Small intestine (tissue), 16 donors: ENCODE measurements at places on chromosomes 13 and 19. TPM values are rescaled to one million over a fixed set of nuclear protein-coding genes. Genes with fewer than 3 reads are reported as not detected.

The PRR22 gene
- 9.7 TPM for polyA plus RNA-seq

The LRRC63 gene
- not detected for polyA plus RNA-seq

The COX6B2 gene
- polyA plus RNA-seq: not detected

The TPRX2 gene
- not detected for polyA plus RNA-seq

The OR7A17 gene
- polyA plus RNA-seq: not detected

The USHBP1 gene
- polyA plus RNA-seq: 1.4 TPM

DNA sequence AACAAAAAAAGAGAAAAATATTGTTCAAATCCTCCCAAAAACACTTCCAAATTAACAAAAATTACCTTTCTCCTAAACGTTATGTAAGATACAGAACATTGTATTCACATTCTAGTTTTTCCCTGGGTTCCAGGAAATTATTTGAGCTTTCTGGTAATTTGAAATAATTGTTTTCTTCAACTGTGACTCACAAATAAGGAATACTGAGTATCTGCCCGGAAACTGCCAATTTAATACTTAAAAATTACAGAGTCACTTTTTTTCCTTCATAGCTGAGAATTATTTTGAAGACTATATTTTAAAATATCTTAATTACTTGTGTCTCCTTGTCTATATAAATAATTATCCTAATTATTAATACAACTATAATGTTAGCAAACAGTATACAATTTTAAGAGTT, 709.0 kb upstream of the ARGLU1 start:
- H3K4me3 ChIP-seq: no peak overlapping the region
- no peaks in the 10 kb centered on the region for H3K36me3 ChIP-seq

GRCh38 chr13:102484329-102484728, 82.5 kb upstream of the FGF14 start:
- H3K4me1 ChIP-seq: no peaks in the 10 kb centered on the region
- DNase-seq: no peak
- H3K27me3 ChIP-seq: no peaks in the 10 kb centered on the region
- H3K4me3 ChIP-seq: no peak overlapping the region
- H3K27ac ChIP-seq: no peak overlapping the region
- H3K36me3 ChIP-seq: no peaks in the 10 kb centered on the region

GRCh38 chr13:23724196-23724970, 154.2 kb downstream of the TNFRSF19 start:
- no peak overlapping the region for H3K27ac ChIP-seq
- no peaks in the 10 kb centered on the region for H3K36me3 ChIP-seq
- no peak overlapping the region for H3K4me3 ChIP-seq
- no peaks in the 10 kb centered on the region for H3K4me1 ChIP-seq
- H3K27me3 ChIP-seq: no peaks in the 10 kb centered on the region
- no peak for DNase-seq

DNA sequence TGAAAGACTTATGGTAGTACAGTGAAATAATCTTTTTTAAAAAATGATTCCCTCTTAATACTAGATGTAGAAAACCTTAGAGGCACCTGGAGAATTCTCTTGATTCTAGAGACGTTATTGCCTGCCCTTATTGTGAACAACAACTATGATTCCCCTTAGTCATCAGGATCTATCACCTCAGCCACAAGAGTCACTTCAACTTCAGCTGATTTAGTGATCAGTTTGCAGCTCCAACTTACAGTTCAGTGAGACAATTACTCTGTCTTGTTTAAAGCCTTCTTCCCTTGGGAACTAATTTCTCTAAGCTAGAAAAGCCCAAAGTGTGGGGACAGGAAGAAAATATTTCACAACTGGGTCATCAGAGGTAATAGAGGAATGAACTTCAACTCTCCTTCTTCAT, 254.3 kb upstream of the SLITRK1 start:
- no peak for DNase-seq
- H3K36me3 ChIP-seq: no peaks in the 10 kb centered on the region
- no peaks in the 10 kb centered on the region for H3K27me3 ChIP-seq
- H3K27ac ChIP-seq: no peak overlapping the region
- H3K4me3 ChIP-seq: no peak overlapping the region

DNA sequence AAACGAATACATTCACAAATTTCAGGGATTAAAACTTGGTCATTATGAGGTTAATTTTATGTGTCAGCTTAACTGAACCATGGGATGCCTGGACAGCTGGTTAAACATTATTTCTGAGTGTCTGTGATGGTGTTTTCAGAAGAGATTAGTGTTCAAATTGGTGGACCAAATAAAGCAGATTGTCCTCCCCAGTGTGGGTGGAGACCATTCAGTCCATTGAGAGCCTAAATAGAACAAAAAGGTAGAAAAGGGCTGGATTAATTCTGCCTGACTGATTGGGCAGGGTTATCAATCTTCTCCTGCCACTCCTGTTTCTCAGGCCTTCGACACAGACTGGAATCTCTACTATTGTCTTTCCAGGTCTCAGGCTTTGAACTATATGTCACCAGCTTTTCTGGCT, 203.8 kb upstream of the SLITRK6 start:
- no peaks in the 10 kb centered on the region for H3K27me3 ChIP-seq
- no peaks in the 10 kb centered on the region for H3K4me1 ChIP-seq
- no peak overlapping the region for H3K27ac ChIP-seq
- H3K4me3 ChIP-seq: no peak overlapping the region
- DNase-seq: no peak
- H3K36me3 ChIP-seq: no peaks in the 10 kb centered on the region

DNA sequence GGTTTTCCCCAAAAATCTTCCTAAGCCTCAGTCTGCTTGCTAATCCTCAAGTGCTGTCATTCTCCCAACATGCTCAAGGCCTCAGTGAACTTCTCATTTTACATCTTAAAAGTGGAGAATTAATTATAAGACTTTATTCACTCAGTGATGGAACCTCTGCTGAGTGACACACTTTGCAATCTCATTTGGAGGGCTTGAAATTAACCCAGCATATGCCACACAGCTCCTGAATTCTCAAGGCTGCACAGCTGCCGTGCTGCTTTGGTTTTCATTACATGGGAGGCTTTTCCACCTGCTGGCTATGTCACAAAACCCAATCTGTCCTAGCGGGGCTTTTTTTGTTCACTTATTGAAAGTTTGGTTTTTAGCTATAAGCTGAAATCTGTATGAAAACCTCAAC, 28.3 kb upstream of the SERPINE3 start:
- H3K36me3 ChIP-seq: no peaks in the 10 kb centered on the region
- H3K27me3 ChIP-seq: no peaks in the 10 kb centered on the region
- DNase-seq: no peak
- no peak overlapping the region for H3K27ac ChIP-seq

DNA sequence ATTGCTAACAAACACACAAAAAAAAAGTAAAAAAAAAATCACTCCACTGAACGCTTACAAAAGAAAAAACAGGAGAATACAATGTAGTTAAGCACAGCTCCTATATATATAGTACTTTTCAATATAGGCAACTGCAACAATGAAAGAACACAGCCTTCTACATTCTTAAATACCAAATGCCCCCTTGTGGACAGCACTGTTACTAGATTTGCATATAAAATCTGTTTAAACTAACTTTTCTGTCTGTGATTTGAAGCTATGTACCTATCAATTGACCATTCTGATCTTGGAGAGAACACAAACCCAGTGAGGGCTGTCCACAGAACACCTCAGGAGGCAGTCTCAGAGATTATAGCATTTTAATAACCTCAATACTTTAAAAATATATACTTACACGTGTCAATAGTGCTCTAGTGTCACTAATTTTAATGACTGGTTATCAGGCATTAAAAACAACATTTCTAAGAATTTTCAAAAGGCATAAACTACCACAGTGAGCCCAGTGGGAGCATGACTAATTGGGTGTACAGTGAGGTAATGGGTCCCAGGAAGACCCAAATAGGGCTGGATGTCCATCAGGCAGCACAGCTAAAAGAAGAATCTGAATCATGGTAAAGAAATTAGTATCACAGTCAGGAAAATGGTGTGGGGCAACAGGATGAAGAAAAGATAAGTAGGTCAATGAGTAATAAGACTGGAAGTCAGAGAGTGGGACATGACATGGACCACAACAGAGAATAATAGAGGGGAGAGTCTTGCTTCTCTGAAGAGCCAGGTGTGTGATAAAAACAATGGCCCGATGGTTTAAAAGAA, 22.2 kb downstream of the CCDC169 start:
- H3K27me3 ChIP-seq: no peaks in the 10 kb centered on the region
- no peaks in the 10 kb centered on the region for H3K4me1 ChIP-seq
- DNase-seq: peak; percentile 18
- no peak overlapping the region for H3K4me3 ChIP-seq

DNA sequence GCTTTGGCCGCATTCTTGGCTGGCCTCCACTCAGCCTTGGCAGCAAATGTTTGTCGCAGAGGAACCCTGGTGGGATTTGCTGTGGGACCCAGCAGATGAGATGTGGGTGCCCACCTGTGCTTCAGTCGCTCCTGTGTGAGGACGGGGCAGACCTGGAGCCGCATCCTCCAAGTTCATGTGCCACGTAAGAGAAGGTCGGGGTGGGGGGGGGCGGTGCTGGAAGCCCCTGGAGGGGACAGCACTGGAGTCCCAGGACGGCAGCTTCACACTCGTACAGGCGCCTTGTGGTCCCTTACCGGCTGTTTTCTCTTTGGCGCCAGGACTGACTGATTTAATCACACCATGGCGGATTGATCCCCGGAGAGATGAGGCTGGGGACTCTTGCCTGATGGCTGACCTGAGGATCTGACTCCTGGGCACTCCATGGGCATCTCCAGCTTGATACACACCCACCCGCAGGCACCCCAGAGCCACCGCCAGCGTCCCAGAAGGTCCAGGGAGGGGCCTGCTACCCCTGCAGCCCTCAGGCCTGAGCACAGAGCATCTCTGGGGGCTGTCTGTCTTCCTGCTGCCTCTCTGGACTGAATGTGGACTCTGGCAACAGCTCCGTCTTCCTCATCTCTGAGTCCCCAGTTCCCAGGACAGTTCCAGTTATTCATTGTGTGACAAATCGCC, 10.0 kb upstream of the GRTP1 start:
- H3K4me3 ChIP-seq: no peak overlapping the region
- no peaks in the 10 kb centered on the region for H3K36me3 ChIP-seq
- no peak overlapping the region for H3K27ac ChIP-seq

DNA sequence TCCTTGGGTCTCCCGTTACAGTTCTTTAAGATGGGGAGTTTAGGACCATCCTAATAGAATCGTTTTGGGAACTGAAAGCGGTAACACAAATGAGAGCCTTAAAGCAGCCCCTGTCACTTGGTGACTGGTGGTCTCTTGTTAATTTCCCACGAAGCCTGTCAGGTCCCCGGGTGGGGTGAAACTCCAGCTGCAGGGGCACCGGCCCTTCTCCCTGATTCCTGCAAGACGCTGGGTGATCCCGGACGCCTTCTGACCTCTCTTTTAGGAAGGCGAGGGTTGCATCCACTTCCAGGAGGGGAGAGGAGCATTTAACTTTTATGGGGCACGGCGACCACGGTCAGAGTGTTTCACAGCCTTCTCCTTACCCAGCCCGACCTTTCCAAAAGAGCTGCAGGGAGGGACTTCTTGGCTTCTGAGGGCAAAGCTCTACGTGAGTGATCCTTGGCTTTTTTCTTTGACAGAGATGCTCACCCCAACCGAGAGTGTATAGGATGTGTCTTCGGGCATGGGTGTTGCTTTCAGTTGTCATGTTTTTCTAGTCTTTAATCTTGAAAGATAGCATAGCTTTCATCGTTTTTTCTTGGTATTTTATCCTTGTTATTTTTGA, 688 bp downstream of the ZNF225 start:
- H3K27ac ChIP-seq: no peak overlapping the region
- peak; percentile 7 for DNase-seq
- H3K4me3 ChIP-seq: peak overlapping the region; percentile 61

DNA sequence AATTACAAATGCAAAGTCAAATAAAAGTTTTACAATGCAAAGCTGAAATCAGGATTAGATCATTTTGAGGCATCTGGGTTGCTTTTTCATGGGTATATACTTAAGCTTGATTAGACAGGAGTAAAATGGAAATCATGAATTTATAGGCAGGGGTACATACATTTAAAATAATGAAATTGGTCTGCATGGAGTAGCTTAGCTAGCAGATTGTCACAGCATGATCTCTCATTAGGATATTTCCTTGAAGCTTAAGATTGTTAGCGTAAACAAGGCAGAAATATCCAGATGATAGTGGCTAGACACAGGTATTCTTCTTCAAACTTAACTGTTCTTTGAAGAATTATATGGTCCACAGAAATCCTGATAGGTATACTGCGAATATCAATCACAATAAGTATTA, 1627.0 kb upstream of the PCDH20 start:
- no peaks in the 10 kb centered on the region for H3K36me3 ChIP-seq
- H3K4me1 ChIP-seq: no peaks in the 10 kb centered on the region
- no peak overlapping the region for H3K27ac ChIP-seq
- H3K27me3 ChIP-seq: no peaks in the 10 kb centered on the region
- H3K4me3 ChIP-seq: no peak overlapping the region
